RWPE2 (cell line): ENCODE measurements at places on chromosomes 5 and 9.

GRCh38 chr9:33270146-33270545 is 5.3 kb downstream of the CHMP5 start:
- no peak for DNase-seq
- H3K4me3 ChIP-seq: no peak overlapping the region
- no peak overlapping the region for H3K27ac ChIP-seq
- peaks cover 5% of the 10 kb centered on the region for H3K4me1 ChIP-seq

DNA sequence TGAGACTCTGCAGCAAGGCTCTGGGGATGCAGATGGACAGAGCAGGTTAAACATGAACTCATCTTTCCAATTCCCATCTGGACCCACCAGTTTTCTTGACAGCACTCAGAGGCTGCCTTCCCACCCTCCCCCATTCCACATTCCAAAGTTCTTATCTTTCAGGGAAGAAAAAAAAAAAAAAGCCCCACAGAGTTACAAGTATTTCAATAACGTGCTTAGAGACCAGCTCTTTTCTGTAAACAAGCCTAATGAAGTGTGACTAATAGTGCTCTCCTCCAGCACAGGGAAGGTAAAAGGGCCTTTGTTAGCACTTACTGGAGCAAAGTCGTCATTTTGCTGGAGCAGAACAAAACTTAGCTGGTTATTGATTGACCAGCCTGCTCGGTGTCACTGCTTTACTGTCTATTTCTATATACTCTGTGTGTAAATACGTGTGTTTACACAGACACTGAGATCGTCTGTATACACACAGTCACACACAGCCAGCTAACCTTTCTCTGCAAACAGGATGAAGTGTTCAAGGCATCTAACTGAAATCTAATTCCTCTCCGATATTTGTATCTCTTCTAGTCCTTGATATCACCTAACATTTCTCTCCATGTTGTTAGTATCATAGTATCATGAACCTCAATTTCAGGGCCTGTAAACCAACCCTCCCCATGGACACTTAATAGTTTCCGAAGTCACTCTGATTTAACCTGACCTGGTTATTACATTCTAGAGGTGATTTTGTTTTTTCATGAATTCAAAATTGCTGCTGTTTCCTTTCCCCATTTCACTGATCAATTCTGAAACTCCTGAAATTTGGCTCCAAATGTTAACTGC is 84.9 kb downstream of the ZNF608 start:
- H3K27me3 ChIP-seq: no peaks in the 10 kb centered on the region
- peak overlapping the region; percentile 82 for H3K27ac ChIP-seq
- no peak overlapping the region for H3K4me3 ChIP-seq
- peaks cover 33% of the 10 kb centered on the region for H3K4me1 ChIP-seq
- H3K36me3 ChIP-seq: no peaks in the 10 kb centered on the region
- no peak for DNase-seq

- no peak overlapping the region for H3K4me3 ChIP-seq
- peaks cover 15% of the 10 kb centered on the region for H3K27me3 ChIP-seq
- no peak for DNase-seq
- no peaks in the 10 kb centered on the region for H3K4me1 ChIP-seq
- no peaks in the 10 kb centered on the region for H3K36me3 ChIP-seq
- H3K27ac ChIP-seq: no peak overlapping the region
Measured at GRCh38 chr5:129018837-129019236, 53.5 kb downstream of the SLC27A6 start.

- H3K36me3 ChIP-seq: no peaks in the 10 kb centered on the region
- DNase-seq: no peak
- H3K4me3 ChIP-seq: no peak overlapping the region
Measured at GRCh38 chr5:170557314-170557713, 53.5 kb downstream of the KCNIP1 start.

DNA sequence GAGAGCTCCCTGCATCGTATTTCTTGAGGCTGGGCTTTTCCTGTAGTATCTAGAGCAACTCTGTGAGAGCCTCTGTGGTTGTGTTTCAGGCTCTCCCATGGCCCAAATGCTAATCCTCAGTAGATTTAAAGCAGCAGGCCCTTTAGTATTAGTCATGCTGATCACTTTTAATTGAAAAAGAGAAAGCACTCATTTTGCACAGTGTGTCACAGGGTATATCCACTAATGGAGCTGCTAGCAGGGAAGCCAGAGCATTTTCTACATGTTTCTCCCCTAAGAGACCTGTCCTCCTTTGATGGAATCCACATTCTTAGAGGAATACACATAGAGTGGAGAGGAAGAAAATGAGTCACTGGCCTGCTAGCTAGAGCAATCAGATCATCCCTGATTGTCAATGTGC is 348.5 kb downstream of the TMEM232 start:
- H3K27ac ChIP-seq: no peak overlapping the region
- no peaks in the 10 kb centered on the region for H3K36me3 ChIP-seq
- no peak for DNase-seq
- H3K4me1 ChIP-seq: no peaks in the 10 kb centered on the region
- no peak overlapping the region for H3K4me3 ChIP-seq

DNA sequence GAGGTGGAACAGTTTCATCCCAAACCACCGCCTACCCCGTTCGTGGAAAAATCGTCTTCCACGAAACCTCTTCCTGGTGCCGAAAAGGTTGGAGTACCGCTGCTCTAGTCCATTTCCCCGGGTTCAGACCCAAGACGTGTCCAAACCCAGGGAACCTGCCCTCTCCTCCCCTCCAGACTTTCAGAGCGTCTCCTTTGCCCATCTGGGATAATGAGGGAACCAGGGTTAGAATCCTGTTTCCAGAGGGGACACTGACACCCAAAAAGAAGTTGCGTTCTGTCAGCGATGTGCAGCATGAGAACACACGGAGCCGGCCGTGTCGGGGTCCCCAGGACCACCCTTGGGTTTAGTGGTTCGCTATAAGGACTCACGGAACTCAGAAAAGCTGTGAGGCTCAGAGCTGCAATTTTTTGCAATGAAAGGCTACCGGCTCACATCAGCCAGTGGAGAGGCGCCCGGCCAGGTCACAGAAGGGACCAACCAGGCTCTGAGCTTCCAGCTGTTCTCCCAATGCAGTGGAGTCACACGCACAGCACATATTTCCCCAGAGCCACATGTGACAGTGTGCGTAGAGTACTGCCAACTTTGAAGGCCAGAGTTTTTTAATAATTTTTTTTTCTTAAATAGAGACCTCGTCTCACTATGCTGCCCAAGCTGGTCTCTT is 19.4 kb downstream of the LAMC3 start:
- no peak overlapping the region for H3K27ac ChIP-seq
- DNase-seq: no peak
- H3K4me1 ChIP-seq: no peaks in the 10 kb centered on the region
- H3K36me3 ChIP-seq: no peaks in the 10 kb centered on the region

DNA sequence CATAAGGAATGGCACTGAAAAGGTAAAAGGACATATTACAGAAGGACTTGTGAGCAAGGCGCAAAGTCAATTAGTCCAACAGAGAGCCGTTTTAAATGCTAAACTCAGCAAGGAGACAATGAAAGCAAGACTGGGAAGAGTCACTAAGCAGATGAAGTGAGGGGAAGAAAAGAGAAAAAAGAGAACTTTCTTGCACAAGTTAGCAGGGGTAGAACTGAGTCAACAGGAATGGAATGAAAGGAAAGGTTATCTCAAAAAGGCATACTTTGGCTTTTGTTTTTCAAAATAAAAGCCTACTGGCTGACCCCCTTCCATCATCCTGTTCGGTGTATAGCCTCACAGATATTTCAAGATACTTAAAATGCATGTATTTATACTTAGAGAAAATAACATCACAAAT is 75.0 kb downstream of the NR6A1 start:
- H3K27me3 ChIP-seq: no peaks in the 10 kb centered on the region
- no peak overlapping the region for H3K4me3 ChIP-seq
- H3K36me3 ChIP-seq: no peaks in the 10 kb centered on the region
- H3K27ac ChIP-seq: peak overlapping the region; percentile 96

DNA sequence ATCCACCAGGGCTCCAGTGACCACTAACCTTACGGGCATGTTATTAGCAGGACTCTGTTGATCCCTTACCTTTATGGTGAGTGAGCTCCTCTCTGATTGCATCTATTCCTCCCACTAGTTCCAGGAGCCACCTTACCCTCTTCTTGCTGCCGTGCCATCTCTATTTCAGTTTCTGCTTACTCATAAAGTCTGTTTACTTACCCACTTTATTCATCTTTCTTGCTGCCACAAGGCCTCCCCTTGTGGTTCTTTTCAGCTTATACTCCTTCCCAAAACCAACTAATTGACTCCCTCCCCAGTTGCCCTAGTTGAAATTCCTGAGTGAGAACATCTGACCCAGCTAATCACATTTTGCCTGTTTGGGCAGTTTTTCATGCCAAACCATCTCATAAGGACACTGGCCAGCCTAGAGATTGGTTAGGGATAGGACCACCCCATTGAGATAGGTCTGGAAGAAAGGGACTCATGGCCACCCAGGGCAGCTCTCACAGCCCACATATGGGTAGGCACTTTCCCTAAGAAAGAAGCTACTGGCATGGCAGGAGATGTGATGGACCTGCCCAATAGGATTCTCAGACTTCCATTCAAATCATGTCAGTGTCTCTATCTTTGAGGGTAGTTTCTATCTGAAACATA is 412.7 kb downstream of the EFNA5 start:
- no peaks in the 10 kb centered on the region for H3K4me1 ChIP-seq
- H3K27ac ChIP-seq: no peak overlapping the region
- H3K27me3 ChIP-seq: no peaks in the 10 kb centered on the region
- no peak overlapping the region for H3K4me3 ChIP-seq

GRCh38 chr5:178467568-178468195 is 122.5 kb downstream of the COL23A1 start:
- no peaks in the 10 kb centered on the region for H3K36me3 ChIP-seq
- H3K4me1 ChIP-seq: no peaks in the 10 kb centered on the region
- no peak overlapping the region for H3K27ac ChIP-seq
- H3K27me3 ChIP-seq: no peaks in the 10 kb centered on the region
- no peak for DNase-seq
- no peak overlapping the region for H3K4me3 ChIP-seq

- no peak for DNase-seq
- no peaks in the 10 kb centered on the region for H3K4me1 ChIP-seq
- H3K36me3 ChIP-seq: no peaks in the 10 kb centered on the region
- no peak overlapping the region for H3K4me3 ChIP-seq
- H3K27me3 ChIP-seq: no peaks in the 10 kb centered on the region
Measured at GRCh38 chr9:37542895-37543294, 33.3 kb downstream of the FBXO10 start.

DNA sequence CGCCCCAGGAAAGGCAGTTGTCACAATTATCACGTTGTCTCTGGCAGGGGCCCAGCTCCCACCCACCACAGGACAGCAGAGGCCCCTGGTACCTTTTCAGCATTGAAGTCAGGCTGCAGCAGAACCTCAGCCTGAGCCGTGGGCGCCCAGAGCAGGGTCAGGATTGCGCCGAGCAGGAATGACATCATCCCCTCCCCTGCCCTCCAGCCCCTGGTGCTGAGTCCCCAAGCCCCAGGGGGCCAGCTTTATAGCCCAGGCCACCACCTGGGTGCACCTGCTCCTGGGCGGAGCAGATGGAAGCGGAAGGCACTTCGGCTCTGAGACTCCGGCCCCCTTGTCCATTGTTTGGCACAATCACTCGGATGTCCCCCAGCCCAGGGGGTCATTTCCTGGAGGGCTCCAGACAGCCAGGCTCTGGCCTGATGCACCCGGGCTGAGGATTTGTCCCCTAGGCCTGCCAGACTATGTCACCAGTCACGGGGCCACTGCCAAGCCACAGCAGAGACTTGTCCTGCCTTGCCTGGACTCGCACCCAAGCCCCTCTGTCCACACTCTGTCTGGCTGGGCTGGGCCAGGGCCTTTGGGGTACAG is at the start of gene LCN15:
LCN15 (minus strand) TSS at position 218 of the 591 bp plus-strand sequence; CDS start at position 188, 30 bp downstream.
- no peaks in the 10 kb centered on the region for H3K36me3 ChIP-seq
- H3K27ac ChIP-seq: no peak within 1 kb of the TSS
- DNase-seq: peak; percentile 55

DNA sequence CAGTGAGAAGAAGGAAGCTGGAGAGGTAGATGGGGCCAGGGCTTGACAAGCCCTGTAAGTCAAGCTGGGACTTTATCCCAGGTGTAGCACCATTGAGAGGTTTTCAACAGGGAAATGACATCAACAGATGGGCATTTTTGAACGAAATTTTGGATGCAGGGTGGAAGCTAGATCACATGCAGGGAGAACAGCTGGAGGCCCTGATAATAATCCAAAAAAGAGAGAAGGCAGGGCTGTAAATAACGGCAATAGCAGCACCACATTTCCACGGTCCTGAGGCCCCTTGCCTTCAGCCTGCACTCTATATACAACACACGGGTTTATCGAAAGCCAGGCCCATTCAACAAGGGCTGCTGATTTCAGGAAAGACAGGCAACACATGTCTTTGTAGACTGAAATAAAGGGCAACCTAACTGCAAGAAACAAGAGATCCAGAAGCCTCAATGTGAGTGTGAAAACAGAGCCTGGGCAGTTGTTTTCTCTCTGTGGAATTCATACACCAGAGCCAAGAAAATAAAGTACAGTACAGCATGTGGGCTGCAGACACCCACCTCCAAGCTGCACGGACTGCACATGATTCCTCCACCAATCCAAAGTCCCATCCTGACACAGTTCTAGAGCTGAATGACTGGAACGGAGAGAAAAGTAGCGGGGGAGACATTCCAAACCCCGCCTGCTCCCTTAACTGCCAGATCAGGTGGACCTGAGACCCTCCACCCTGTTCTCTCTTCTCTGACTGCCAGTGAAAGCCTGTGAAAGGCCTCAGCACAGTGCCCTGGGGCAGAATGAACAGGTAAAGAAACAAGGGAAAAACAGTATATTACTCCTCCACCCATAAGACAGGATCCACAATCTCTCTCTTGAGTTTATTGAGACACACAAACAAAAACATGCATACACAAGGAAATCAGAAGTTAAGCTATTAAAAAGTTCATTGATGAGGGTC is 36.3 kb downstream of the KLHL3 start:
- H3K4me3 ChIP-seq: no peak overlapping the region
- no peaks in the 10 kb centered on the region for H3K36me3 ChIP-seq
- H3K27me3 ChIP-seq: no peaks in the 10 kb centered on the region
- H3K27ac ChIP-seq: no peak overlapping the region
- no peak for DNase-seq

- H3K4me3 ChIP-seq: no peak overlapping the region
- no peaks in the 10 kb centered on the region for H3K27me3 ChIP-seq
- H3K27ac ChIP-seq: no peak overlapping the region
- H3K36me3 ChIP-seq: peaks cover 14% of the 10 kb centered on the region
Measured at GRCh38 chr9:91296354-91296753, 65.4 kb downstream of the AUH start.

- H3K27ac ChIP-seq: no peak overlapping the region
- no peak for DNase-seq
- no peaks in the 10 kb centered on the region for H3K27me3 ChIP-seq
- no peak overlapping the region for H3K4me3 ChIP-seq
- no peaks in the 10 kb centered on the region for H3K36me3 ChIP-seq
Measured at GRCh38 chr5:97986069-97986468, 787.4 kb upstream of the RGMB start.
